ENCODE measurements at places on chromosomes 11 and 22.

GRCh38 chr11:90700789-90701439 lies 478.1 kb upstream of the CHORDC1 start:
- no peak for DNase-seq

- DNase-seq: no peak
Measured at GRCh38 chr22:38881464-38881871, 9.5 kb upstream of the CBX6 start.

- DNase-seq: no peak
Measured at GRCh38 chr22:20229916-20230775, 38.0 kb downstream of the RTN4R start.

GRCh38 chr22:35728639-35729308 lies 11.1 kb downstream of the APOL5 start:
- DNase-seq: no peak

GRCh38 chr11:44316659-44317240 lies 6.8 kb upstream of the ALX4 start:
- DNase-seq: no peak

DNA sequence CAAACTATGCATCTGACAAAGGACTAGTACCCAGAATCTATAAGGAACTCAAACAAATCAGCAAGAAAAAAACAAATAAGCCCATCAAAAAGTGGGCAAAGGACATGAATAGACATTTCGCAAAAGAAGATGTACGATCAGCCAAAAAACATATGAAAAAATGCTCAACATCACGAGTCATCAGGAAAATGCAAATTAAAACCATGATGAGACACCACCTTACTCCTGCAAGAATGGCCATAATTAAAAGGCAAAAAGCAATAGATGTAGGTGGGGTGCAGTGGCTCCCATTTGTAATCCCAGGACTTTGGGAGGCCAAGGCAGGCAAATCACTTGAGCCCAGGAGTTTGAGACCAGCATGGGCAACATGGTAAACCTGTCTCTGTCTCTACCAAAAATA lies 10.4 kb upstream of the OR10V1 start:
- DNase-seq: no peak

- no peak for DNase-seq
Measured at GRCh38 chr11:35344681-35345574, 74.4 kb downstream of the SLC1A2 start.

- DNase-seq: no peak
Measured at GRCh38 chr11:34791780-34792542, 124.2 kb downstream of the APIP start.

GRCh38 chr11:95512177-95512576 lies 277.4 kb downstream of the FAM76B start:
- DNase-seq: no peak

GRCh38 chr11:8297781-8298440 lies 34.2 kb upstream of the LMO1 start:
- no peak for DNase-seq

DNA sequence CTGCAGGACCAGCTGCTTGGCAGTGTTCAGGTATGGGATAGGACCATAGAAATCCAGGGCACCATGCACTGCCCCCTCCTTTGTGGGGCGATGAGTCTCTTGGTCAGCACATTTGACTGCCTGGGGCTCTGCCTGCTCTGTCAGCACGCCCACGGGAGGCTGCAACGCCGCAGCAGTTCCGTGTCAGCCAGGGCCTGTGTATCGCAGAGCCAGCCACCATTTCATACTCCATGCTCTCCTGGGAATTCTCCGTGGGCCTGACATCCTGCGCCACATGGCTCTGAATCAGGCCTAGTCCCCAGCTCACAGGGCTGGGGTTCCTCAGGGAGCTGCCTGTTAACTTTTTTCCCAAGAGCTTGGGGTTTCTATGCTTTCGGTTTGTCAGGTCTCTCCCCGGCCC lies 16.9 kb upstream of the RELT start:
- no peak for DNase-seq

DNA sequence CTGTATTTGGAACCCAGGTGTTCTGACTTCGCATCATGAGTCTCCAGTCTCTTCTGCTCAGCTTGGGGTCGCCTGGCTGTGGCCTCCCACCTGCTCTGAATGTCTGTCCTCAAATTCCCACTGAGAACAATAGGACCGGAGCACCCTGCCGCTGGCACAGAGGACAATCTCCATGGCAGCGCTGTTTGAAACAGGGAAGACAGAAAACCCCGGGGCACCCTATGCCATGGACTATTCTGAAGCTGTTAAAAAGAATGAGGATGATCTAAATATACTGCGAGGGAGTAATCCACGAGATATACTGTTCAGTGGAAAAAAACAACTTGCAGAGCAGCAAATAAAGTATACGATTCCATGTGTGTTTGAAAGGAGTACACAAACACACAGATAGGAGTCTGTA lies 415.6 kb upstream of the NARS2 start:
- no peak for DNase-seq

GRCh38 chr11:59266491-59266890 lies 53.8 kb upstream of the MPEG1 start:
- no peak for DNase-seq

DNA sequence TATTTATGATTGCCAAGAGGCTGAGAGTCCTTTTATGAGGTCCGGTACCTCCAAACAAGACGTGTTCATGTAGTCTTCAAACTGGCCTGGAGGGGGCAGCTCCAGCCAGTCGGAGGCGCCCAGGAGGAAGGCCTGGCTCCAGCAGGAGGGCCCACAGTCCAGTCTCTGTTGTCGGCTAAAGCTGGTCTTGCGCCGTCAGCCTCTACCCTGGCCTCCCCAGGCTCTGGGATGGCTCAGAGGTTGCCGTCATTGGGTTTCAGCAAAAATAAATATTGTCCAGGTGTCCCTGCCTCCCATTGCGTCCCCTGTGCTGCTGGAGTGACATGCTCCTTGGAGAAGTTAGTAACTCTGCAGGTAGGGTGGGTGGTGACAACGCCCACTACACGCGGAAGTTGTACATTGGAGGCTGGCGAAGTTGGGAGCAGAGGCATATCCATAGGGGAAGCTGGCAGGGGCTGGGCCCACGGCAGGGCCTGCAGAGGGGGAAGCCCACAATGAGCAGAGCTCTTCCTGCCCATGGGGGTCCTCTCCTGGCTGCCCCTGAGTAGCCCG lies 1.0 kb upstream of the SLC25A1 start:
- DNase-seq: peak; percentile 75

- no peak for DNase-seq
Measured at GRCh38 chr11:101185985-101186384, 56.4 kb upstream of the PGR start.

GRCh38 chr11:11210446-11210845 lies 142.6 kb downstream of the CSNK2A3 start:
- DNase-seq: no peak

DNA sequence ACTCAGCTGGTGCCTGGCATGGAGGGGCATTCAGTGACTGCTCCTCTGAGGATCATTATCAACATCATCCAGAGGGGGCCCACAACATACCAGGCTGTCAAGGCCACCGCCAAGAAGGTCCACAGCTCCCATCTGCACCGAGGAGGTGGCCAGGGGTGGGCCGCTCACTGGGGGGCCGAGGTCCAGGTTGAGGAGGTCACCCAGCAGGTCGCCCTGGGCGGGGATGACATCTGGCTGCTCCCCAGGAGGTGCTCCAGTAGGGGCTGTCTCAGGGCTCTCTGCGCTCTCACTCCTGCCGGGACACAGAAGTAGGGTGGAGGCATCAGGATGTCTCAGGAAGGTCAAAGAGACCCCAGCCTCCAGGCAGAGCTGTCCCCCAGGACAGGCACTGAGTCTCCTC lies 25.1 kb upstream of the RASL10A start:
- DNase-seq: no peak

DNA sequence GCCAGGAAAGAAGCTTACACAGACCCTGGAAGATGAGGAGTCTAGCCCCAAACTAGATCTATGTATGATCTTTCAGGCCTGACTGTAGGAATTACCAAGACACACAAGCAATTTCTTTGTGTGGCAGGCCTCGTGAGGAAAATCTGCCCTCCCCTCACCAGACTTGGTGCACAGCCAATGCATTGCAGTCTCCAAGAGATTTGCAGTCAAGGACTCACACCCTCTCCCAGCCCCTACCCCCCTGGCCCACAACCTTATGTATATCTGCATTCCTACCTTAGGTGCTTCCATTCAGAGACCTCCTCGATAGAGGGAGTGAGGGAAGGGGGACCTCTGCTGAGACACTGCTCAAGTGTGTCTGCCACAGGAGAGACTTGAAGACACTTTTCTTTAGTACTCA lies 9.8 kb downstream of the OR8B12 start:
- DNase-seq: no peak

DNA sequence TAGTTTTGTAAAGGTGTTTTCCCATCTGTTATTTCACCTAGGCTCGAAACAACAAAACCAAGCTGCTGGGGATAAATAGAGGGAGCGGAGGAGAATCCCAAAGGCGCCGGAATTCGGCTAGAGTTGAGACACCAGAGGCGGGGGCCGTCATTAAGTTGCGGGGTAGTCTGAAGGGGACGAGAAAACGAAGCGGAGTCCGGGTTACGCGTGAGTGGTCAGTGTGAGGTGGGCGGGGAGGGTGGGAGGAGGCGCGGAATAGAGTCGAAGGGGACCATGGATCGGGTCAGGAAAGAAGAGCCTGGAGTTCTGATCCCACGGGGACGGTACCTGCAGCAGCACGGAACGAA lies 361 bp downstream of the SRPRA start:
- DNase-seq: no peak

DNA sequence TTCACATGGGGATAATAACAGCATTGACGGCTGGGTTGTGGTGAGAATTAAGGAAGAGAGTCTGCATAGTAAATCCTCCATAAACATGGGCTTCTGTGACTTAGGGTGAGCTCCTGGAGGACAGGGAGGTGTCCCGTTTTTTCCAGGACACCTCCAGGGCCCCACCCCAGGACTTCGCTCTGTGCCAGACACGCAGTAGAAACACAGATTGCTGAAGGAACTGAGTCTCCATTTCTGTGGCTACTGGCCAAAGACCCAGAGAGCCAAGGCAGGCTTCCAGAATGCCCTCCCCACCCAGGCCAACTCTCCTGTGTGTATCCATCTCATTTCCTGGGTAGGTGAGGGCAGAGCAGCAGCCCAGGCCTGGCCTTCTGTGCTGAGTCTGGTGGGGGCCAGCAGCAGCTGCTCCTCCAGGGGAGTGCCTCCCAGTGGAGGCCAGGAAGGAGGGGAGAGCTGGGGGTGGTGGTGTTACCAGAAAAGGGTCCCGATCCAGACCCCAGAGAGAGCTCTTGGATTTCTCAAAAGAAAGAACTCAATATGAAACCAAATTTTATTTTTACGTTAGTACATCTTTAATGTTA lies 9.5 kb upstream of the RFPL3 start:
- no peak for DNase-seq

GRCh38 chr22:17866127-17866526 lies 91.9 kb upstream of the BID start:
- no peak for DNase-seq

DNA sequence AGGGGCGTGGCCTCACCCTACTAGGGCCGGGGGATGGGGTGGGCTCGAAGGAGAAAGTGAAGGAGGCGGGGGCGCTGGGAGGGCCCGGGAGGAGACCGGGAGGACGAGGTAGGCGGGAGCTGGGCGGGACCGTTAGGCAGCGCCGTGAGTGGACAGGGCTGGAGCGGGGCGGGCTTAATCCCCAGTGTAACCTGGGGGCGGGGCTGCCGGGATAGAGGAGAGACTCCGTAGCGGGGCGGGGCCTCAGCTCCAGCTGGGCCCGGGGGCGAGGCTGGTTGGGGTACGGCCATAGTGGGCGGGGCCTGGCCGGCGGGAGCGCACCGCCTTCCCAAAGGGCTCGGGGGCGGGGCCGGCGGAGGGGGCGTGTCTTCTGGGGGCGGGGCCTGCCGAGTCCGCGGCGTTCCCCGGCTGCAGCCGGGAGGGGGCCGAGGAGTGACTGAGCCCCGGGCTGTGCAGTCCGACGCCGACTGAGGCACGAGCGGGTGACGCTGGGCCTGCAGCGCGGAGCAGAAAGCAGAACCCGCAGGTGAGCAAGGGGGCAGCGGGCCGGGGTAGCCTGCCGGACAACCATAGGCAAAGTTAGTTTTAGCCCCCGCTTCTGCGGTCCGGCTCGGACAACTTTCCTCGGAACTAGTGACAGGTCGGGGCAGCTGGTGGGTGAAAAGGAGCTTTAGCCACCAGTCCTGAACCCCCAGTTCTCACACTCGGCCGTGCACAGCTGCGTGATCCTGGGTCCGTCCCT lies at the start of gene CD82:
CD82 (plus strand) TSS at position 453 of the 742 bp plus-strand sequence. CDS start 29,000 bp downstream, outside the sequence.
- DNase-seq: peak; percentile 94

GRCh38 chr11:114441921-114442320 lies 2.7 kb downstream of the REXO2 start:
- DNase-seq: no peak

- DNase-seq: no peak
Measured at GRCh38 chr11:109383306-109383705, 38.7 kb upstream of the C11orf87 start.

DNA sequence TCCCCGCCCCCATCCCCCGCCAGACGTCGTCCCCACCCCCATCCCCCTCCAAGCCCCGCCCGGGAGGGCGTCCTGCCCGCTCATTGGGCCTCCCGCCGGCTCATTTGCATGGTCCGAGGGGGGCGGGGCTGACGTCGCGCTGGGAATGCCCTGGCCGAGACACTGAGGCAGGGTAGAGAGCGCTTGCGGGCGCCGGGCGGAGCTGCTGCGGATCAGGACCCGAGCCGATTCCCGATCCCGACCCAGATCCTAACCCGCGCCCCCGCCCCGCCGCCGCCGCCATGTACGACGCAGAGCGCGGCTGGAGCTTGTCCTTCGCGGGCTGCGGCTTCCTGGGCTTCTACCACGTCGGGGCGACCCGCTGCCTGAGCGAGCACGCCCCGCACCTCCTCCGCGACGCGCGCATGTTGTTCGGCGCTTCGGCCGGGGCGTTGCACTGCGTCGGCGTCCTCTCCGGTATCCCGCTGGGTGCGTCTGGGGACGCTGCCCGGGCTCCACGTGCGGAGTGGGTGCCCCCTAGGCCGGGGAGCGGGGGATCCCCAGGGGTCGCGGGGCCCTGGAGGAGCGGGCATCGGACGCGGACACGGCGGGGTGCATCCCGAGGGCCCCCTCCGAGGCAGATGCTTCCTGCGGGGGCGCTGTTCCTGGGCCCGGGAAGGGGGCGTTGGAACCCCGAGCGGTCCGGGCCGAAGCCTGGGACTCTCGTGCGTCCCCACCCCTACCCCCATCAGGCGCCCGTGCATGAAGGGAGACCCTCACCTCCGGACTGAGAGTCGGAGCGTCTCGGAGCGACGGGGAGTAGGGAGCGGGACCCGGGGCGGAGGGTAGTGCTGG lies at the start of gene PNPLA3:
PNPLA3 (plus strand) TSS at position 175 of the 834 bp plus-strand sequence; CDS start at position 282, 107 bp downstream.
- peak; percentile 68 for DNase-seq

DNA sequence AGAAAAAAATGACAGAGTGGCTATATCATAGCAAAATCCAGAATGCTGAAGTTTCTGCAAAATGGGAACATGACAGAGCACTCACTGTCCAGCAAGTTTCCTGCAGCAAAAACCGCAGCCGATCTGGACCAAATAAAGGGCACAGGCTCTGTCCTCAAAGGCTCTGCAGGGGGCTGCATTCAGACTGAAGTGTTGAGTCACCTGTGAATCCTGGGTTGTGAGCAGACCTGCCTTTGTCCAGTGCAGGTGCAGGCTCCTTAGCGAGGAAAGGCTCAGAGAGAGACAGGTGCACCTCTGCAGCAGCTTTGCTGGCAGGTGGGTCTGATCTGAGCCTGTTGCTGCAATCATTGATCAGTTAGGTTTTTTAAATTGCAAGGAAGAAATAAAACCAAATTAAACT lies 29.3 kb upstream of the NFAM1 start:
- no peak for DNase-seq
